Nucleus accumbens (tissue), 56 donors: ENCODE measurements at places on chromosomes 12 and 14.

DNA sequence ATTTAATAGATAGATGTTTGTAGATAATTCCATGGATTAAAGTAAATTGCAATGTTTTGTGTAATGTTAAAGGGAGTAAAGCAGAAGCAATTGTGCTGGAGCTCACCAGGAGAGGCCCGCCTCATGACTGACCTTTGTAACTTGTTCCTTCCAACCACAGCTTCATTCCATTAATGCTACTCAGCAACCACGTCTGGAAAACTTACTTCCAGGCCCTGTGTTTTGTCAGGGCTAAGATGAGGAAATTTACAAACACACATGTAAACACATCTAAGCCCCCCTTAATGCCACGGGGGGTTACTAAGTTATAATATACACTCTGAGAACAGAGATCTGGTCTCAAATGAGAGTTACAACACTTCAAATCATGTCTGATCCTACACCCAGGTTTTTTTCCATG is 12.4 kb downstream of the LUM start:
- DNase-seq: no peak

- no peak for DNase-seq
These were observed 178.2 kb downstream of the AKAP6 start for GRCh38 chr14:32507029-32507984.

- DNase-seq: no peak
These were observed 31.2 kb downstream of the RHOF start for GRCh38 chr12:121762269-121762668.

DNA sequence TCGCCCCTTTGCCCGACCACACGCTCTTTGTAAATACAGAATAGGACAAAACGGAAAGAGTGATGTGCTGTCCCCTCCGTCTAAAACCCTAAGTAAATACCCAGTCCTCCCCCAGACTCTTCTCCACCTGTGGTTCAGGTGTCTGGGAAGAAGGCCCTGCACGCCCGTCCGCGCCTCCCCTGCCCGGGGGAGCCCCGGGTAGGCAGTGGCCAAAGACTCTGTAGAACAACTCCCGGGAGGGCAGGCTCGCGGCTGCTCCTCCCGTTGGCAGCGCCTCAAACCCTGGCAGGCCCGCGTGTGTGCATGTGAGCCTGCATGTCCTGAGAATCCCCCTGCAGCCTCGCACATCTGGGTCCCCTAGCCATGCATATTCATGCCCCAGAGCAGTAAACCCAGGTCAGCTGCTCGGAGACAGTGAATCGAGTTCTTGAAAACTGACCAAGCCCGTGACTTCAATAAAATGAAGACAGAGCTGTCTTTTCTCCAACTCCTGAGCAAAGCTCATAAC is 165.8 kb downstream of the MON2 start:
- DNase-seq: peak; percentile 4

DNA sequence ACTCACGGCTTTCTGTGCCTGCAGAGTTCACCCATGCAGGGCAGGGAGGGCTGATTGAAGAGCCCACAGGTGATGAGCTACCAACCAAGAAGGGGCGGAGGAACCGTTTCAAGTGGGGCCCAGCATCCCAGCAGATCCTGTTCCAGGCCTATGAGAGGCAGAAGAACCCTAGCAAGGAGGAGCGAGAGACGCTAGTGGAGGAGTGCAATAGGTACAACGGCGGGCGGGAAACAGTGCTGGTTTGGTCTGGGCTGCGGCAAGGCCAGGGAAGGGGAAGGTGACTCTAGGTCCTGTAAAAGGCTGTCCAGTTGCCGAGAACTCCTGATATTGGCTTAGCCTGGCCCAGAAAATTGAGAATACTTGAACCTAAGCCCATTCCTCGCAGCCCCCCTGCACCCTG is 15.2 kb downstream of the HNF1A start:
- no peak for DNase-seq

- no peak for DNase-seq
These were observed 74.2 kb downstream of the FZD10 start for GRCh38 chr12:130236446-130236845.

DNA sequence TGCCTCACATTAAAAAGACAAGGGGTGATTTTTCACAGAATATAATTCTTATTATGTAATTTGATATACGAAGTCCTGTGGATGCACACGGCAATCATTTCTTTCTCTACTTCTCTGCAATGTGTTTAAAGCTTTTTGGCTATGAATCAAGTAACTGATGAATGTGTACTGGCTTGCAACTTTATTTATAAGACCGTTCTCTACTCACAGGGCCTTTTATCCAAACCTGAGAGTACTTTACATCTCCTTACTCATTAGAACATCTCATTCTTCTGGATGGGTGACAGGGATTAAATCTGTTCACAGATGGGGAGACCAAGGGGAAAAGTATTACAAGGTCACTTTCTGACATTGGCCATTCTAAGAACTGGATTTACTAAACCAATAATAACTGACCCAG is 215.8 kb upstream of the DIO2 start:
- no peak for DNase-seq

DNA sequence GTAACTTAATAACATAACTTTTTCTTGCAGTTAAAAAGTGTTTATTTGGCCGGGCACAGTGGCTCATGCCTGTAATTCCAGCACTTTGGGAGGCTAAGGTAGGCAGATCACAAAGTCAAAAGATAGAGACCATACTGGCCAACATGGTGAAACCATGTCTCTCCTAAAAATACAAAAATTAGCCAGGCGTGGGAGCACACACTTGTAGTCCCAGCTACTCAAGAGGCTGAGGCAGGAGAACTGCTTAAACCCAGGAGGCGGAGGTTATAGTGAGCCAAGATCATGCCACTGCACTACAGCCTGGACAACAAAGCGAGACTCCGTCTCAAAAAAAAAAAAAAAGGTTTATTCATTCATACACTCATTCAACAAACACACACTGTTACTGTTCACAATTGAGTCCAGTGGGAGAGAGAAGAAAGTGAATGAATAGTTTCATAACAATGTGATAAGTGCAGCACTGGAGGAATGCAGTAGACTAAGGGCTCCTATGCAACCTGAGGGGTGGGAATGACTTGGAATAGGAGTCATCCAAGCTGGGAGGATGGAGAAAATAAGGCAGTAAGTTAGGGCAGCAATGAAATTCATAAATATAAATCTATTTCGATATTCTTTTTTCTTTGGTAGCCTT is 19.8 kb downstream of the DAD1 start:
- DNase-seq: no peak

DNA sequence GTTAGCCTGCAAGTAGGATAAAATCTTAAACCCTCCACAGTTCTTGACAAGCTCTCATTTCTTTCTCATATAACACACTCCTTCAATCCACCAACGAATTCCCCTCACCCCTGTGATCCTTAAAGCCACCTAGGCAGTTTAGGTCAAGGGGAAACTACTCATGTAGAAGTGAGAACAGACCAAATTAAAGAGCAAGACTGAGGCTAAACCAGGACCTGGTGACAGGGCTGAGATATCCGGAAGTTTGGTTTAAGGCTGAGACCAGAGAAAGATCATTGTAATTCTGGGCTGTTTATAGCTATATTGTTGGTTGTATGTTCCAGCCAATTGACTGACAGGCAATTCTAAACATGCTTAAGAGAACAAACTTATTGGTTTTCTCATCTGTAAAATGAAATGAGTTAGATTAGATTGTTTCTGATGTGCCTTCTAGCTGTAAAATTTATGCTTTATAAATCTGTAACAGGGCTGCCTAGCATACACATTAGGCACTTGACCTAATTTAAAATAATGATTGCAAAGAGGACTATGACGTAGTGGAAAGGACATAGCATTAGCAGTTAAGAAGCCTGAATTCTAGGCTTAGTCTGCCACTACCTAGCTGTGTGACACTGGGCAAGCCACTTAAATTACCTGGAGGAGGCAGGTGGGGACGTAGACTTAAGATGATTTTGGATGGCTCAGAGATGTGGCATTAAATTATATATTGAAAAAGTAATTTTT is 53.9 kb upstream of the PTGR2 start:
- no peak for DNase-seq

GRCh38 chr14:93305725-93306418 is 27.0 kb downstream of the BTBD7 start:
- no peak for DNase-seq

- DNase-seq: no peak
These were observed 28.2 kb downstream of the TRAF3 start for GRCh38 chr14:102805371-102805891.

GRCh38 chr12:102957339-102958050 is at the start of gene ASCL1:
ASCL1 (plus strand) TSS chr12:102957674; CDS start chr12:102958245, 571 bp downstream.
- no peak for DNase-seq

- no peak for DNase-seq
These were observed 259.1 kb upstream of the FKBP4 start for GRCh38 chr12:2535583-2536204.

DNA sequence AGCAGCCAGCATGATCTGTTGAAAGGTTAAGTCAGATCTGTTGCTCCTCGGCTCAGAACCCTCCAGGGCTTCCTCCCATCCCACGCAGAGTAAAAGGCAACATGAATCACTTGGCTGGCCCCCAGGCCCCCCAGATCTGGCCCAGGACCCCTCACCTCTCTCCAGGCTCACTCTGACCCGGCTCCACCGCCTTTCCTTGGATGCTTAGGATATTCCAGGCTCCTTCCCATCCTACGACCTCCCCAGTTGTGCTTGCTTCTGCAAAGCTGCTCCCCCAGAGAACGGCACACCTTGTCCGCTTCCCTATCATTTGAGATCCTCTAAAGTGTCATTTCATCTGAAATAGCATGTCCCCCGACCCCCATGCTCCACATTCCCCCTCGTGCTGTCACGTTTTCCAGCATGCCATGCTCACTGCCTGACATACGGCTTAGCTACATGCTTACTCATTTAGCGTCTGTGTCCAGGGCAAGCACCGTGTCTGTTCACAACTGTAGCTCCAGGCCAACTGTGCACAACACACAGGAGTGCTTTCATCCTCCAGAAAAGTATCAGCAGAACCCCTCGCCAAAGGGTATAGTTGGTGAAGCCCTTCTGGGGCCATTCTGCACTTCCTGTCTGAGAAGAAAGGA is 33.6 kb upstream of the BDKRB2 start:
- no peak for DNase-seq

- no peak for DNase-seq
These were observed 119.8 kb downstream of the MGST1 start for GRCh38 chr12:16467272-16467671.

GRCh38 chr12:46777587-46777986 is 48.2 kb downstream of the SLC38A4 start:
- DNase-seq: no peak

GRCh38 chr14:60294411-60295069 is 45.5 kb downstream of the PPM1A start:
- no peak for DNase-seq

DNA sequence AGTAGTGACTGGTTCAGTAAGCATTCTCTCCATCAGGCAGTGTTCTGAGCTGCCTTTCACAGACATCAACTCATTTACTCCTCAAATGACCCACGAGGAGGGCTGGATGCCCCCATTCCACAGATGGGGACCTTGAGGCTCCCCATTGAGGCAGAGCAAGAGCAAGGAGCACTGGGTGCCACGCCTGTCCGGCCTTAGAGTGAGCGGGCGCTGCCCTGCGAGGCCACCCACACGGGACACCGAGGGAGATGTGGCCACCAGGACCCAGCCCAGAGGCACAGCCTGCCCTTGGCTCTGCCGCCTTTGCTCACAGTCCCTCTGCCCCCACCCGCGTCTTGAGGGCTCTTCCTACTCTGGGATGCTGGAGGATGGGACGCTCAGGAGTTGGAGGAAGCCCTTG is 3.0 kb downstream of the FBRSL1 start:
- no peak for DNase-seq

DNA sequence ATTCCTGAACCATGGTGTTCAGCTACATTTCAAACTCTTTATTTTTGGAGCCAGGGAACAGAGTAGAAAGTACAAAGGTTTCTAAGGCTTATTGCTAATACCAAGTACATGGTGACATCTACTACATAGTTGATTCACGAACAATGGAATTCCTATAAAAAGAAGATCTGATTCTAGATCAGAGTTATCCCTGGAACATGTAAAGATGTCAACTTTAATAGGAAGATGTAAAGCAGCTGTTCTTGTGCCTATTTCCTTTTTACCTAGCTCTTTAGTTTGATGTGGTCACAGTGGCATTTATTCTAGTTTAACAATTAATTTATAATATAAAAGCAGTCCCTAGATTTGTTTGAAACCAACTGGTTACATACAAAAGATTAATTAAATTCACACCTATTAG is 99.5 kb downstream of the NUBPL start:
- no peak for DNase-seq

DNA sequence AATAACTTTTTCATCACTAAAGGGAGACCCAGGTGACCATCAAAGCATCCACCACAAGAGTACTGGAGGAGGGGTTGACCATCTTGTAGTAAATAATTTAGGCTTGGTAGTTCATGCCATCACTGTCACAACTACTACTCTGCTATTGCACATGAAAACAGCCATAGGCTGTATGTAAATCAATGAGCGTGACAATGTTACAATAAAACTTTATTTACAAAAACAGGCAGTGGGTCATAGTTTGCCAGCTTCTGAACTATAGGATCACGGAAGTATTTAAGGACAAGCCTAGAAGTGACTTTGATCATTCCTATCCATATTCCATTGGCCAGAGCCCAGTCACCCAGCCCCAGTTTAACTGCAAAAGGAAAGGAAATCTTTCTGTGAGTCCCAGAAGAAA is 153.4 kb downstream of the NUAK1 start:
- no peak for DNase-seq

- DNase-seq: no peak
These were observed 52.3 kb downstream of the RAB35 start for GRCh38 chr12:120064054-120064940.

DNA sequence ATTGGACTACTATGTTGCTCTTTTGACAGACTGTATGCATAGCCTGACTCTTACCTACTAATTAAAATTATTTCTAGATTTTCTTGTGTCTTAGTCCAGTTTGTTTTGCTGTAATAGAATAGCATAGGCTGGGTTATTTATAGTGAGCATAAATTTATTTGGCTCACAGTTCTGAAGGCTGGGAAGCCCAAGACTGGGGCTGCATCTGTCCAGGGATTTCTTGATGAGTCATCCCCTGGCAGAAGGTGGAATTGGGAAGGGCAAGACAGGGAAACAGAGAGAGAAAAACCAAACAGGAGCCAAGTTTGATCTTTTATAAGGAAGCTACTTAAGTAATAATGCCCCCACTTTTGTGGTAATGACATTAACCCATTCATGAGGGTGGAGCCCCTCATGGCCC is 759.2 kb upstream of the LRFN5 start:
- DNase-seq: no peak

GRCh38 chr14:41022932-41023331 is 583.7 kb upstream of the LRFN5 start:
- DNase-seq: no peak

- no peak for DNase-seq
These were observed 54.9 kb downstream of the SPATS2 start for GRCh38 chr12:49422114-49422513.

- no peak for DNase-seq
These were observed 111.9 kb downstream of the FOXN3 start for GRCh38 chr14:89304972-89305703.
